Tibial artery (tissue), 4 donors: ENCODE measurements at places on chromosomes 5 and 9.

DNA sequence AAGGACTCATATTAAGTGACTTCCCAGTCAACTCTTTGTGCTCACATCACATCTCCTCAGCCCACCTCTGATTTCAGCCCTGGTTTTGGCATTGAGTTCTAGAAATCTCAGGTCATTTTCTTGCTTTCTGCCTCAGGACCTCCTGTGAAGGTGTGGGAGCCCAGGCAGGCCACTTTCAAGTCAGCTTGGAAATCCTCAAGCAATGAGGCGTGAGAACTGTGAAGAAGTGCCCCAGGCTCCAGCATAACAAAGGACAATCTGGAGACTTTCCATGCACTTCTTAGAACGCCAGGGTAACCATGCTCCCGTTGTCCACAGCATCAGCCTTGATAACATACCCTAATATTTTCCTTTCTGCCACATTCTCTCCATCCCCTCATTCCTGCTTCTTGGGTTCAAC is 131.2 kb upstream of the MAP3K1 start:
- DNase-seq: no peak

DNA sequence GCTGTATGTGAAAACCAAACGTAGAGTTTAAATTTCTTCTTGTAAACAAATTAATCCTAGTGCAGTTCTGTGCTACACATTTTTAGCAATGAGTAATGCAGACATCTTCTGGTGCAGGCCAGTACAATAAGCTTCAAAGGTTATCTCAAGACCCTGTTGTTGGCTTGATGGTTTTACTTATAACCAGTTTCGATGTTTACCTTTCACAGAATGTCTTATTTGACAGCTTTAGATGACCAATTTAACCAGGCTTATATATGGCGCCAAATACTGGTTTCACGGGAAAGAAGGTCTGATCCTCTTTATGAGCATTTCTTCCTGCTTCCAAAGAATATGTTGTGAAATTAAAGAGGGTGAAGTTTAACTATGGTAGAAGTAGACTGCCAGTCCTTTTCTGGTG is 9.9 kb downstream of the ZFAND5 start:
- DNase-seq: no peak

GRCh38 chr5:77168161-77168878 is 42.2 kb upstream of the PDE8B start:
- peak; percentile 57 for DNase-seq

GRCh38 chr9:105608721-105609598 is 51.0 kb downstream of the FKTN start:
- DNase-seq: no peak
